Amniotic epithelial cell (primary cell): ENCODE measurements at places on chromosomes 12 and 14.

- DNase-seq: no peak
Measured at GRCh38 chr12:49953961-49954846, 3.7 kb downstream of the AQP2 start.

DNA sequence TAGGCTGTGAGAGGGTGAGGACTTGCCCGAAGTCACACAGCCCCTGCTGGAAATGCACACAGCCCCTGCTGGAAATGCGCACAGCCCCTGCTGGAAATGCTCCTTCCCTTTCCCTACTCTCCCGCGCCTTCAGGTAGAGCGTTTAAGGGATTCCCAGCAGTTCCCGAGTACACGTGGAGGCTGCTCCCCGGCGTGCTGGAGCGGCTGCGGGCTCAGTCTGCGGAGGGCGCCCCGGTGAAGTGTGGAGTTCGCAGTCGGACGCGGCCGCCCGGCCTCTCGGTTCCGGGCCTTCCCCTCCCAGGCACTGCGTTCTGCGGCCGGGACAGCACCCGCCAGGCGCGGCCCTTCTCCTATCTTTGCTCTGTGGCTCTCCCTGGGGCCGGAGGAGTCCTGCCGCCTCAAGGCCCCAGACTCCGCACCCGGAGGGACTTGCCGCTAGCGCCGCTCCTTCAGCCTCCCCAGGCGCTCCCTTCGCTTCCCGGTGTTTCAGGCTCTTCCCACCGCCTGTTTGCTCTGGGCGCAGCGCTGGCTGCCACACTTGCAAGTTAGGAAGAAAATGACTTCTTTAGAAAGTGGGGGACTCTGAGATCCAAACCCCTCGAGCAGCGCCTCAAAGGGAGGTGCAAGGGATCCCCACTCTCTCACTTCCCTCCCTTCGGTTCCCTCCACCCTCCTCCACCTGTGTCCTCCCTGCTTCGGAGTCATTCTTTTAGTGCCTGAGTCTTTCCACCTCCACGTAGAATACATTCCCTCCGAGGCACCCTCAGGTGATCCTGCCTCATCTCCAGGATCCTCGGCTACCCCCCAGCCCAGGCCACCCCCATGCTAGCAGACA lies 8.3 kb upstream of the TBX5 start:
- no peak for DNase-seq

DNA sequence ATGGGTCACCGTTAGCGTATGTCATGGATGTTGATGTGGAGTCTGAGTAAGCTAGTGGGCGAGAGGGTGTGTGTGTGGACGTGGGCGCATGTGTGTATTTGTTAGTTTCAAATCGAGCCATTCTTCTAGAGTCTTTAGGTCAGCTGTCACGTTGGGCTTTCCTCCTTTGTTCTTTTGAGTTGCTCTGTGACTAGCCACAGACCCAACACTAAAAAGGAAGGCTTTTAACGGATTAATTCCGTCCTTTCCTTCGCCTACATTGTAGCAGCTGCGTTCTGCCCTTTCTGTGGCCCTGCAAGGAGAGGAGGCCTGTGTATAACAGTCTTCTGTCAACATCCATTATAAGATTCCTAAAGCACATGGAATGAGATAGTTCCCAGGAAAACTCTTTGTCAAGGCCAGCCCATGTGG lies 117.2 kb upstream of the DNM1L start:
- peak; percentile 32 for DNase-seq

DNA sequence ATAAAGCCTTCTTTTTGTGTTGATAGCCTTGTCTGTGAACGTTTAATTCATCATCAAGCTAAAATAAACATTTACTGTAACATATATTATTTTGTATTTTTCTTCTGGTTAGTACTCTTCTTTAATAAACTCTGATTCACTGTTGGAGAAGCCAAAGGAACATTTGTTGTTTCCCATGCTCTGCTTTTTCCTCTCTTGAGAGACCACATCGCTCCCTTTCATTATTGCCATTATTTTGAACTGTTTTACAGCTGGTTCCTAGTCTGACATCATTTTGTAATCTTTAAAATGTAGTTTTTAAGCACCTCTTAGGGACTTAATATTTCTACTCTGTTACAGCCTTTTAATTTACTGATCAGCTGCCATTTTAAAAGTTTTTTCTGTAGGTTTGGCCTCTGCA lies 301.8 kb downstream of the NPAS3 start:
- DNase-seq: no peak

DNA sequence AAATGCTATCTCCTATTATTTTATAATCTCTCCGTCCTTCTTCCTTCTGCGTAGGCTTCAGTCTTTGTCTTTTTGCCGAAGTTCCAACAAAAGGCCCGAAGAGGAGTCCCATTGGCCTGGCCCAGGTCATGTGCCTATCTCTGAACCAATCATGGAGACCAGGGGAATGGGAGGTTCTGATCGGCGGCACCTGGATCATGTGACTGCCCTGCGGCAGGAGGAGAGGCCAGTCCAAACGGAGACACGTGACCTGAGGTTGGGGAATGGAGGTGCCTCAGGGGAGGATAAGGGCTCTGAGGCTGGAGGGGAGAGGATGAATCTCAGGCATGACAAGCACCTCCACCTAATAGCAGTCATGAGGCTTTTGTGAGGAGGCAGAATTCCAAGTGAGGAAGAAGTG lies 86.0 kb downstream of the AACS start:
- DNase-seq: no peak

GRCh38 chr14:61387076-61387475 lies 65.7 kb downstream of the PRKCH start:
- no peak for DNase-seq

DNA sequence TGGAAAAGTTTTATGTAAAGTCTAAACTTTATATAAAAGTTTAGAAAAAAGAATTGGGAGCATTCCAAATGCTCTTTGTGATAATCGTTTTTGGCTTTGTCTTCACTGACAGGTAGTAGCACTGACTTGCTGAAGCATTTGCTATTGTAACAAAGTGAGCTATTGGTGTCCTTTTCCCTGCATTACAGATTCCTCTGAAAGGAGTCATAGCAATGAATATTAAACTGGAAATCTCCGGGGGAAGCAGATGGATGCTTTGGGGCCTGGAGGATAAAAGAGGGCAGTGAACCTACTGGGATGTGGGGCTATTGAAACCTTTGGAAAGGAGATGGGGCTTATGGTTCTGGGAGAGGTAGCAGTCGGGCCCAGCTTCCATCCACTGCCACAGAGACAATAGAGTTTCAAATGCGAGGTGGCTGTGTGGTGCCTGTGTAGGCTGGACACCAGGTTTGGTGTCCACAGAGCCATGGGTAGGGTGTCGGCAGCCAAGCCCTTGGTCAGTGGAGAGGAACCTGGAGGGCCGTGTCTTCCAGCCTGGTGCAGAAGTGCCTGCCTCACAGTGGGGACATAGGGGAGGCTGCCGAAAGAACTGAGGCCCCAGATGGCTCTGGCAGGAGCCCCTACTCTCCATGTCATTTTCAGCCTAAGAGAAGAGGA lies 10.1 kb downstream of the GSG1 start:
- DNase-seq: no peak

- DNase-seq: no peak
Measured at GRCh38 chr12:111467092-111467856, 61.6 kb downstream of the SH2B3 start.

GRCh38 chr12:6538420-6539313 lies 4.3 kb downstream of the GAPDH start:
- DNase-seq: no peak

GRCh38 chr12:50581226-50582184 lies 76.7 kb downstream of the DIP2B start:
- peak; percentile 82 for DNase-seq

GRCh38 chr12:105067511-105068031 lies 16.7 kb downstream of the ALDH1L2 start:
- no peak for DNase-seq

GRCh38 chr12:6784761-6785160 lies 4.6 kb upstream of the CD4 start:
- DNase-seq: no peak

- no peak for DNase-seq
Measured at GRCh38 chr14:105061428-105062047, 3.7 kb downstream of the GPR132 start.

- peak; percentile 98 for DNase-seq
Measured at GRCh38 chr12:51371295-51371953, 19.8 kb downstream of the GALNT6 start.

GRCh38 chr12:57162553-57163125 lies 15.2 kb upstream of the LRP1-AS start:
- DNase-seq: no peak

DNA sequence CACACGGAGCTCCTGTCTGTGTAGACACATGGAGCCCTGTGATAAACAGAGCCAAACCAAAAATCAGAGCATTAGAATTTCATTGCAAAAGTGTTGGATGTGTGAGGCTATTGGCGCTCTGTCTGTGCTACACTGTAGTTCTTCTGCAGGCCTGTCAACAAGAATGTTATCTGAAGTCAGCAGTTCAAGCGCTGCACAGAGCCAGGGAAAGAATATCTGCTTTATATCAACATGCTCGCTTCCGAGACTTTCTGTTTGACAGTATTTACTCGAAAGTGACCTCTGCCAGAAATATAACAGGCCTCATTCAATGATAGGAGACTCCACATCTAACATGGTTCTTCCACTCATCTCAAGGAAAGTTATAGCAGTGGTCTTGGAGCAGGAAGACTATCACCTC lies 118.3 kb downstream of the CCER1 start:
- DNase-seq: peak; percentile 94

DNA sequence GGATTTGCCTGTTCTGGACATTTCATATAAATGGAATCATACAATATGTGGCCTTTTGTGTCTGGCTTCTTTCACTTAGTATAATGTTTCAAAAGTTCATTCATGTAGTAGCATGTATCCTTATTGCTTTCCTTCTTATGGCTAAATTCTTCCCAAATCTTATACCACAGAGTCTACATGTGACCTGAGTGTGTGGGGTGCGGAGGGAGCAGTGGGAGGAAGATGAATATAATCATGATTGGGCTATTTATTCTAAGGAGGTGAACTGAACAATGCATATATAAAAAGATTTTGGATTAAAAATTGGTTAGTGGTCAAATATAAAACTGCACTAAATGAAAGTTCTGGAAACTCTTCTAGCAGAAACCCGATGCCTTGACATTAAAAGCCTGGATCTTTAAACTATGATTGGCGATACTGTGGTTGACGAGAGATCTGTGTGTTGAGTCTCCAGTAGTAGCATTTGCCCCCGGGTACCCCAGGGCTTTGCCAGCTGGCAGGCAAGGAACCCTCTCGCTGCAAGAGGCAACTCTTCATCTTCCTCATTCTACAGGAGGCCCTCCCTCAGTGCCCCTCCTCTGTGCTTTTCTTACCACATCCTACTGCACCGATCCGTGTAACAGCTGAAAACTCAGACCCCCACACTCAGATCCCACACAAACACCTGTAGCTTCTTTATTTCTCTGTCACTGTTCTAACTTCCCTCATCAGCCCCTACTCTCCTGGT lies 2.6 kb downstream of the CYP46A1 start:
- no peak for DNase-seq

- no peak for DNase-seq
Measured at GRCh38 chr14:73170686-73171085, 34.4 kb downstream of the PSEN1 start.

DNA sequence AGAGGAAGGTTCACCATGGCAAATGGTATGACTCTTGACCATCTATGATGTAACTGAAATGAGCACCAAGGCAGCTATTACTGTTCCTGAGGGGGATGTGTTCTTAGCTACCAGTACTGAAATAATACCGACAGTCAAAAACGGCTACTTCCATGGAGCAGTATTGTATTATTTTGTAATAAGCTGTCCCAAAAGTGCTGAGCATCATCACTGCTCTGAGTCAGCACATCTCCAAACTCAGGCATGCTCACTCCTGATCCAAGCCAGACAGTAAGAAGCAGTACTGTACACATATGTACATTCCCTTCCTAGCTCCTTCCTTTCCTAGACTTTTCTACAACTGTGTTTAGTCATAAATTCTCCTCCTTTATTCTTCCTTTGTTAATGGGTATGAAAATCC lies 8.6 kb downstream of the VTI1B start:
- DNase-seq: peak; percentile 63

GRCh38 chr12:57370696-57371095 lies 60.1 kb downstream of the R3HDM2 start:
- DNase-seq: peak; percentile 66

- peak; percentile 46 for DNase-seq
Measured at GRCh38 chr12:4118017-4118510, 155.5 kb upstream of the CCND2 start.

GRCh38 chr12:108738170-108738569 lies 6.9 kb upstream of the CORO1C start:
- DNase-seq: no peak

GRCh38 chr14:93246534-93246933 lies 39.5 kb downstream of the UBR7 start:
- no peak for DNase-seq

DNA sequence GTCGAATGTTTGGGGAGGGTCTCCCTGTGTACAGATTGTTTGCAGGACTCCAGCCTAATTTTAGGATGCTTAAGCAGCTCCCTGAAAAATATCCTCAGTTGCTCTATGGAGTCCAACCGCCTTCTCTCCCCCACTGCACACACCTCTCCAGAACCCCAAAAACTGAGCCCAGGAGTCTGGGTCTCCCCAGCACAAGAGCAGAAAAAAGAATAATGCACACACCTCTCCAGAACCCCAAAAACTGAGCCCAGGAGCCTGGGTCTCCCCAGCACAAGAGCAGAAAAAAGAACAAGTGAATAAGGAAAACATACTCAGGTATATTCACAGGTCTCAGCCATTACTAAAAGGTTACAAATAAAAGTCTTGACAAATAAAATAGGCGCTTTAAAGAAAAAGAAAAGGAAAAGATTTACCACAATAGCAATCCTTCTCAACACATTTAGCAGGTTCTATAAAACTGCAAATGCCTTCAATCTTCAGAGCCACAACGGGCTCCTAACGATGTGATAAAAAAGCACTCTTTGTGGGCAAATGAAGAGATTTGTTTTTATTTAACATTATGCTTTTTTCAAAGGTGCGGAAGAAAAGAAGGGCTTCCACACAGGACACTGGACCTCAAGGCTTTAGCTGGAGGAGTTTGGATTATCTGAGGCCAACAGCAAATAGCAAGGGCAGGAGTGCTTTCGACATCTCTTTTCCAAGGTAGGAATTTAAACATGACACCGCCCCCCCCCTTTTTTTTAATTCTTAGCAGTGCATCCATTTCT lies 8.2 kb downstream of the BCL11B start:
- DNase-seq: no peak

GRCh38 chr12:86601550-86602308 lies 345.5 kb upstream of the MGAT4C start:
- DNase-seq: no peak

GRCh38 chr12:113818833-113819232 lies 147.3 kb downstream of the RBM19 start:
- DNase-seq: peak; percentile 5
